ENCODE measurements at places on chromosomes 5 and 9. TPM values are rescaled to one million over a fixed set of nuclear protein-coding genes. Genes with fewer than 3 reads are reported as not detected.

The RNF224 gene
- not detected for total RNA-seq

DNA sequence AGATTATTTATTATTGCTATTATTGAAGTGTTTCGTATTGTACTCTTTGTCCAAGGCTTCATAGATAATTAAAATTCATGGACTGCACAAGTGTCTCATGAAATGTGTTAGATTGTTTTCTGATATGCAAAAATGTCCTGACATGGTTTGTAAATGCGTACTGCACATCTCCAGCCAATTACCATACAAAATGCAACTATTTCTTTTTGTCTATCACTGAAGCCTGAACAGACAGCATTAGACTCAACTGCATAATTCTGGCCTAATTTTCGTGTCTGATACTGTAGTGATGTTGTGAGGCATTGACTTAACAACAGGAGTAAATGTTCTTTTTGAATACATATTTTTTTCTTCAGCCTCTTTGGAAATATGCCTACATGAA is 498.2 kb upstream of the CD180 start:
- DNase-seq: no peak

- DNase-seq: no peak
Observed at GRCh38 chr9:91740701-91741100, 209.3 kb downstream of the ROR2 start.

The DDX4 gene
- not detected for total RNA-seq

GRCh38 chr9:107557236-107557990 is 67.8 kb upstream of the KLF4 start:
- DNase-seq: no peak
